Stimulated activated effector memory CD8-positive, alpha-beta T cell treated with anti-CD3 and anti-CD28 coated beads, Interleukin-12 subunit alpha, Interleukin-12 subunit beta, amount 100 ng/mL, for 72 hours (primary cell): ENCODE measurements at places on chromosomes 7 and 10.

GRCh38 chr7:146892151-146892550 is 775.5 kb downstream of the CNTNAP2 start:
- DNase-seq = no peak

- DNase-seq = no peak
These were observed 395.7 kb upstream of the FOXK1 start for GRCh38 chr7:4286351-4286750.

GRCh38 chr7:15781944-15782343 is 95.5 kb upstream of the MEOX2 start:
- no peak for DNase-seq

DNA sequence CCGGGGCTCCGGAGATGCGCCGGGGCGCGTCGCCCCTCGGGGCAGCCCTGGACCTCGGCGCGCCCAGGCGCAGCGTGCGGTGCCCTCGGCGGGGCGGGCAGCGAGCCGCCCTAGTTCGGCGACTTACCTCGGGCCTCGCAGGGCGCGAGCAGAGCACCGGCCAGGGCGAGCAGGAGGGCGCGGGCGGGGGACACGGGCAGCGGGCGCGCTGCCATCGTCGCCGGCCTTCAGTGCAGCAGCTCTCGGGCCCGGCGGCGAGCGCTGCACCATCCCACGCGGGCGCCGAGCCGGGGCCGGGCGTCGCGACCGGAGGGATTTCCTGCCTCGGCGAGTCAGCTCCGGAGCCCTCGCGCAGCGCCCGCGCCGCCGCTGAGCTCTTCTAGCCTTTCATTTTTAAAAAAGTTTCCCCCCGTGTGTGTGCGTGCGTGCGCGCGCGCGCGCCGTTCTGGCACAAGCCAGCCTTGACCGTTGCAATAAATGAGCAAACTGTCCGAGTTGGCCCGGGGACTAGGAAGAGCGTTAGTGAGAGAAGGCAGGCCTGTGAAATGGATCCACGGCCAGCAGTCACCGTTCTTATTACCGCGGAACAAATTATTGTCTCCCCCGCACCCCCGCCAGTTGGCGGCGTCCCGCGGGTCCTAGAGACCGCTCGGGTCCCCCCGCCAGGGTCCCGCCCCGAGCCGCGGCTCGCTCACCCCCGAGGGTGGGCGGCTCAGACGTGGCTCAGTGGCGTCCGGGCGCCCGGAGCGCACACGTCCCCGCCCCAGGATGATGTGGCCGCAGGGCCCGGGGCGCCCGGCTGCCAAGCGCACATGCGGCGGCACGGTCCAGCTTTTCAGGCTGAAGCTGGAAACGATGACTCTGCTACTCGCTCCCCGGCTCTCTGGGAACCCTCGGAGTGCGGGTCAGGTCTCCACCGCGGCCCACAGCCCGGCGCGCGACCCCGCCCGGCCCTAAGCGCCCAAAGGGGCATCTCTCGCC is at the start of gene ADAM12:
TSS of gene ADAM12 (minus strand) at position 547 of the 981 bp plus-strand sequence. CDS start at position 215, 332 bp downstream.
- peak; percentile 17 for DNase-seq
